ENCODE measurements at places on chromosomes 7 and 10. TPM values are rescaled to one million over a fixed set of nuclear protein-coding genes. Genes with fewer than 3 reads are reported as not detected.

DNA sequence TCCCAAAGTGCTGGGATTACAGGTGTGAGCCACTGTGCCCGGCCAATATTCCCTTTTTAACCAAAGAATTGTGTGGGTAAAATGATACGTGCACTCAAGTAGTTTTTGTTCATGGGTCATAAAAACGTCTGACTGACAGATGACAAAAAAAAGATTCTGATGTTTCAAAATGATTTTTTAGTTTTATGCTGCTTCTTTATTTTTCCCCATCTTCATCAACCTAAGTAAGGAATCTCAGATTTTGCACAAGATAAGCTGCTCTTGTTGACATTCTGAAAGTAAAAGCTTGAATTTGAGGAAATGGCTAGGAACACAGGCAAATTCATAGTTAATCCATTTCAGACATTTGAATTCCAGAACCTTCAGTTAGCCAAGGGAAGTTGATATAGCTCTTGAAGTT lies 526.1 kb upstream of the NRP1 start:
- H3K4me1 ChIP-seq, result no peaks in the 10 kb centered on the region
- no peak overlapping the region for H3K27ac ChIP-seq
- no peaks in the 10 kb centered on the region for H3K27me3 ChIP-seq
- no peaks in the 10 kb centered on the region for H3K36me3 ChIP-seq

DNA sequence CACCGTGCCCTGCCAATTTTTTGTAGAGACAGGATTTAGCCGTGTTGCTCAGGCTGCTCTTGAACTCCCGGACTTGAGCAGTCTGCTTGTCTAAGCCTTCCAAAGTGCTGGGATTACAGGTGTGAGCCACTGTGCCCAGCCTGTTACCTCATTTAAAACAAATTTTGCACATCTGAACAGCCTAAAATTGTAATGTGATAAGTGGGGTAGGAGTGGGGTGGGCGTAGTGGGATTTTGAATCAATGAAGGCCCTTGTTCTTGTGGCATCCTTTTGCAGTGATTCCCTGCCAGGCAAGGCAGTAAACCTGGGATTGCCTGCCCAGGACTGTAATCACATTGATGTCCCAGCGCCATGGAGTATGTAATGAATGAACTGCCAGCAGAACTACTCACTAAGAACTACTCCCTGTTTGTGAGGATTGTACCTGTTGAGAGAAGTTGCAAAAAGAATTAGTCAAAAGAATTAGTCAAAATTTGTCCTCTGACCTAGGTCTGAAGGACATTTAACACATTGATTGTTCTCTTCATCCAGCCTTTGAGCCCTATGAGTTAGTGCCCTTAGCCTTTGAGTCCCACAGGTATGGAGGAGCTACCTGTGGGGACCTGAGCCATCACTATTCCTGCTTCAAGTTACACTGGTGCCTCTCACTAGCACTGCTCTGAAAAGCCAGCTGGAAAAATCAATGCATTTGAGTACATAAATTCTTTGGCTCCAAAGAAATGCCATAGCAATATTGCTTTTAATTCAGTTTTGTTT lies 5.3 kb downstream of the RPS24 start:
- peaks cover 59% of the 10 kb centered on the region for H3K4me1 ChIP-seq
- H3K27me3 ChIP-seq, result no peaks in the 10 kb centered on the region
- no peak overlapping the region for H3K4me3 ChIP-seq
- no peak for DNase-seq

DNA sequence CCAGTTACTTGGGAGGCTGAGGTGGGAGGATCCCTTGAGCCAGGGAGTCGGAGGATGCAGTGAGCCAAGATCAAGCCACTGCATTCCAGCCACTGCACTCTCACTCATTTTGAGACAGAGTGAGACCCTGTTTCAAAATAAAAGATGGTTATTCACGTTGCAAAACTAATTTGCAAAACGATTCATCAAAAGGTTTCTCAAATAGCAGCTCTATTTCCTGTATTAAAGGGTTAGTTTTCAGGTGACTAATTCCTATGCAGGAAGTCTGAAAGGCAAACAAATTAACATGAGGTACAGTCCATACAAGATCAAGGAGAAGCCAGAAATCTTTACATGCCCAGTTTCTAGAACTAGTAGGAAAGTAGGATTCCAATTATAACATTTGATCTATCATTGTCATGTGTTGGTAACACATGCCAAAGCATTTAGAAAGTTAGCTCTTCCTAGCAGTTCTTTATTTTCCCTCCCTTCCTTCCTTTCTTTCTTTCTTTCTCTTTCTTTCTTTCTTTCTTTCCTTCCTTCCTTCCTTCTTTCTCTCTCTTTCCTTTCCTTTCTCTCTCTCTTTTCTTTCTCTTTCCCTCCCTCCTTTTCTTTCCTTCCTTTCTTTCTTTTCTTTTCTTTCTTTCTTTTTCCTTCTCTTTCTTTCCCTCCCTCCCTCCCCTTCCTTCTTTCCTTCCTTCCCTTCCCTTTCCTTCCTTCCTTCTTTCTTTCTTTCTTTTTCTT lies 49.3 kb downstream of the DENND2A start:
- H3K4me1 ChIP-seq, result no peaks in the 10 kb centered on the region
- H3K27me3 ChIP-seq, result no peaks in the 10 kb centered on the region
- no peak for DNase-seq
- H3K4me3 ChIP-seq, result no peak overlapping the region
- H3K36me3 ChIP-seq, result no peaks in the 10 kb centered on the region

HMX3 gene
- 1.1 TPM for total RNA-seq

AKR1C4 gene
- not detected for total RNA-seq

- no peak for DNase-seq
- H3K27ac ChIP-seq, result no peak overlapping the region
- peaks cover 12% of the 10 kb centered on the region for H3K4me1 ChIP-seq
- H3K27me3 ChIP-seq, result no peaks in the 10 kb centered on the region
- H3K36me3 ChIP-seq, result no peaks in the 10 kb centered on the region
These were observed 27.8 kb downstream of the ENTPD1 start for GRCh38 chr10:95783741-95784140.

DNA sequence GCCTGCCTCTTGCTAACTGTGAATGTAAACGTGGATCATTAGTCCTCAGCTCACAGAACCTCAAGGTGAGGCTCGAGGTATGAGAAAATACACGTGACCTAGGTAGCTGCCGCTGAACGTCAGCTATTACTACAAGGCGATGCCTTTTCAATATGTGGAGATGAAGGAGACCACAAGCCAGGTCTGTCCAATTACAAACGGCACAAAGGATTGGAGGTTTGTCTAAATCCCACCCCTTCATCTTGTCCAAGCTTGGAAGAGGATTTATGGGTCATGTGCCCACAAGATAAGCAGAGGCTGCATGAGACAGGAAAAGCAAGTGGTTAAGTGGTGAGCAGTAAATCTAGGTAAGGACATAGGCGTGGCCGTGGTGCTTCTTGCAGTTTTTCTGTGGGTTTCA lies 3.4 kb downstream of the H2BK1 start:
- DNase-seq, result no peak
- H3K27ac ChIP-seq, result no peak overlapping the region
- H3K36me3 ChIP-seq, result no peaks in the 10 kb centered on the region
- no peaks in the 10 kb centered on the region for H3K27me3 ChIP-seq

DNA sequence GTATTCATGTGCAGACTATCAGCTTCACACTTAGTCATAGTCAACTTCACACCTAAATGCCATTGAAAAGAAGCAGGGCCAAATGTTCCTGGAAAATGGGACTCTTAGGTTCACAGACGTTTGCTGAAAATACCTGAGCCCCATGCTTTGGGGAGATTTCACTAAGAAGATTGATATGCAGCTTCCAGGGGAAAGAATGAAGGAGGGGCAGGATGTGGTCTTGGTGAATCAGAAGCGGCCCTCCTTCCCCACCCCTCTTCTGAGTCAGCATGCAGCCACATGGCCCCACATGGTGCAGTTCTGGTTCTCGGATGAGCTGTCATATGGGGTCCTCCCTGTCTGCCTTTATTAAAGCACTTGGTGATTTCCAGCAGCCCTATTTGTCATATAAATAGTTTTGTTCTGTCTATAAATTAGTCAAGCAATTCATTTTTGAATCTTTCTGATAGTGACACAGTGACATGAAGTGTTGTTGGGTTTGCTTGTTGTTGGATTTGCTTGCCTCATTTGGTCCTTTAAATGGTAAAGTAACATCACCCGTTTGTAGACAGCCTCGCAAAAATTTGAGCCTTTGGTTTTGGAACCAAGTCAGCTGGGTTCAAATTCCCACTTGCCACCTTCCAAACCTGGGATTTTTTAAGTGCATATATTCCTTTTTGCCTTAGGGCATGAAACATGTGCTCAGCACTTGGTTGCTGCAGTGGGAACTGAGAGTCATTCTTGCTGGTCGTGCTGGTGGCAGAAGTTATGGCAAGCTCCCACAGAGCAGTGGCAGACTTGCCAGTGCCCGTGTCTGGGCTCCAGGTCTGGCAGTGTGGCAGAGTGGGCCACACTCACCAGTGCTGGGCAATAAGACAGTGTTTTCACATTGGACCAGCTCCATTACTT lies 68.1 kb upstream of the CDK6 start:
- H3K4me1 ChIP-seq, result no peaks in the 10 kb centered on the region
- no peaks in the 10 kb centered on the region for H3K27me3 ChIP-seq
- H3K27ac ChIP-seq, result no peak overlapping the region
- DNase-seq, result no peak
- H3K36me3 ChIP-seq, result no peaks in the 10 kb centered on the region

ARHGAP22 gene
- total RNA-seq, result 2.1 TPM

- DNase-seq, result no peak
- H3K27me3 ChIP-seq, result no peaks in the 10 kb centered on the region
- no peaks in the 10 kb centered on the region for H3K36me3 ChIP-seq
- no peak overlapping the region for H3K27ac ChIP-seq
These were observed 732.5 kb upstream of the POM121L12 start for GRCh38 chr7:52302765-52303520.

- no peak overlapping the region for H3K27ac ChIP-seq
- no peaks in the 10 kb centered on the region for H3K36me3 ChIP-seq
- no peak overlapping the region for H3K4me3 ChIP-seq
- no peak for DNase-seq
- H3K27me3 ChIP-seq, result no peaks in the 10 kb centered on the region
- H3K4me1 ChIP-seq, result peaks cover 3% of the 10 kb centered on the region
These were observed 42.9 kb downstream of the PRKG1 start for GRCh38 chr10:51117053-51117660.

DNA sequence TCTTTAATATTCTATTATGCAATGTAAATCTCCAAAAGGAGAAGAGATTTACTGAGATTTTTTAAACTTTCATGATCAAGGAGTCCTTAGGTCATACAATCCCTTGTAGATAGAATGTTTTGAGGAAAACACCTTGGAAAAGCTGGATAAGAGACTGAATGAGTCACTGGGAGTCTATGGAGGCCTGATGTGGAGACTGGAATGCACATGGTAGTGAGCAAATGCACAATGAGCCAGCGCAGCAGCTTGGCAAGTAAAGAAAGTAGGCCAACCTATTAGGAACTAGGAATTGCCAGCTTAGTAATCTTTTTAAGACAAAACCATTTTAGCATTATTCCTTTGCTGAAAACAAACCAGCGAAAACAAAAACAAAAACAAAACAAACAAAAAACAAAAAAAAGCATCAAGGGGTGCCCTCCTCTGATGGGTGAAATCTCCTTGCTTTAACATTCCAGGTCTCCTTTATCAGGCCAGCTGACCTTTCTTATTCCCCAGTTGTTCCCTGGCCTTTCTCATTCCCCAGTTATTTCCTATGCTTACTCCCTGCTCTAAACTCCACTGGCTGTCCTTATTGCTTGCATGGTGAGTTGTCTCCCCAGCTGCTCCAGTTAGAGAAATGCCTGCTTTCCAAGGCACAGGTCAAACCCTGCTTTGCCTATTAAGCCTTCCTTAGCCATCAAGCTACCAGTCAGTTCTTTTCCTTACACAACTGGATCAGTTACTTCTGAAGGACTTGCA lies 135.8 kb downstream of the PLCE1 start:
- no peaks in the 10 kb centered on the region for H3K4me1 ChIP-seq
- H3K27ac ChIP-seq, result no peak overlapping the region
- no peaks in the 10 kb centered on the region for H3K36me3 ChIP-seq

GRCh38 chr7:45915606-45916005 lies 5.5 kb downstream of the IGFBP3 start:
- no peak for DNase-seq
- H3K27ac ChIP-seq, result no peak overlapping the region
- peaks cover 4% of the 10 kb centered on the region for H3K4me1 ChIP-seq
- no peak overlapping the region for H3K4me3 ChIP-seq
- no peaks in the 10 kb centered on the region for H3K36me3 ChIP-seq

GRCh38 chr7:148327379-148327778 lies 263.2 kb upstream of the C7orf33 start:
- no peak for DNase-seq
- H3K36me3 ChIP-seq, result no peaks in the 10 kb centered on the region
- H3K4me1 ChIP-seq, result no peaks in the 10 kb centered on the region
- H3K27me3 ChIP-seq, result no peaks in the 10 kb centered on the region
- no peak overlapping the region for H3K4me3 ChIP-seq
- H3K27ac ChIP-seq, result no peak overlapping the region

- H3K4me1 ChIP-seq, result no peaks in the 10 kb centered on the region
- no peak overlapping the region for H3K4me3 ChIP-seq
- no peak for DNase-seq
- H3K27ac ChIP-seq, result no peak overlapping the region
- H3K36me3 ChIP-seq, result no peaks in the 10 kb centered on the region
- no peaks in the 10 kb centered on the region for H3K27me3 ChIP-seq
These were observed 151.1 kb downstream of the SORCS1 start for GRCh38 chr10:107013258-107014006.

NKX2-3 gene
- total RNA-seq, result not detected

DNA sequence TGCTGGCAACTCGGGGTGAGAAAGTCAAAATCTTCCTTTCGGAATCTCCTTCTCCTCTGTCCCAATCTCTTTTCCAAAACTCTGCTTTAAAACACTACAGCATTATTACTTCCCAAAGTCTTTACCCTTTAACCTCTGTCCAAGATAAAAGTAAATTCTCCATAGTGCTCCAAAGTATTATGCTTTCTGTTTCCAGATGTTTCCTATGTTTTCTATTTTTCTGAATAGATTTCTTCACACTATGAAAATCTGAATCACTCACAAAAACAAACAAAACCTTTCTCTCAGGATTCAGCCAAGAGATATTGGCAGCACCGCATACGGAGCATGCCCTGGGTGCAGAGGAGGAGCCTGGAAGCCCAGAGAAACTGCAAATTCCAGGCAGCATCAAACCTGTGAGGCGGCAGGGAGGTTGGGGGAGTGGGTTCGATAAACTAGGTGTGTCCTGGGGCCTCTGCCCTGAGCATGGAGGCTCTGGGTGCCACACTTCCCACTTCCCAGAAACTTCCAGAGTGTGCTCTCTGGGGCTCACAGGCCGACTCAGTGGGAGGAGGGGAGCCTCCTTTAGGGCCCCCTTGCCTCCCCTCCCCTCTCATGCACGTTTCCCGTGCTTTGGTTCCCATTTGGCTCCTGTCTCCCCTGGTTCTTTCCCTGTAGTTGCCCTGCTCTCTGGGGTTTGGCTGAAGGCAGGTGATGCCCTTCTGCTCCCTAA lies 35.6 kb downstream of the VIPR2 start:
- H3K36me3 ChIP-seq, result no peaks in the 10 kb centered on the region
- H3K27ac ChIP-seq, result no peak overlapping the region
- no peaks in the 10 kb centered on the region for H3K4me1 ChIP-seq
- DNase-seq, result no peak
- H3K4me3 ChIP-seq, result no peak overlapping the region

LIPJ gene
- total RNA-seq, result 0.07 TPM

TRIM74 gene
- total RNA-seq, result 1.9 TPM

- H3K27me3 ChIP-seq, result no peaks in the 10 kb centered on the region
- H3K4me3 ChIP-seq, result no peak overlapping the region
- no peak for DNase-seq
- H3K36me3 ChIP-seq, result no peaks in the 10 kb centered on the region
- no peak overlapping the region for H3K27ac ChIP-seq
- H3K4me1 ChIP-seq, result no peaks in the 10 kb centered on the region
These were observed 30.9 kb upstream of the SMKR1 start for GRCh38 chr7:129471402-129471827.

SGPL1 gene
- 33.7 TPM for total RNA-seq

GRCh38 chr7:125391921-125392320 lies 462.3 kb upstream of the POT1 start:
- H3K27ac ChIP-seq, result no peak overlapping the region
- H3K36me3 ChIP-seq, result no peaks in the 10 kb centered on the region
- H3K4me1 ChIP-seq, result no peaks in the 10 kb centered on the region
- no peak overlapping the region for H3K4me3 ChIP-seq
